ENCODE measurements at places on chromosomes 1 and 21.

GRCh38 chr1:224831501-224831900, 98.0 kb upstream of the DNAH14 start:
- DNase-seq, result no peak

- no peak for DNase-seq
Measured at GRCh38 chr1:9331558-9332346, 39.1 kb downstream of the SPSB1 start.

GRCh38 chr1:235317168-235317567, 10.8 kb downstream of the ARID4B start:
- no peak for DNase-seq

- peak; percentile 85 for DNase-seq
Measured at GRCh38 chr1:204506201-204506968, 9.8 kb upstream of the MDM4 start.

- DNase-seq, result no peak
Measured at GRCh38 chr1:57820356-57821095, 396.7 kb upstream of the DAB1 start.

DNA sequence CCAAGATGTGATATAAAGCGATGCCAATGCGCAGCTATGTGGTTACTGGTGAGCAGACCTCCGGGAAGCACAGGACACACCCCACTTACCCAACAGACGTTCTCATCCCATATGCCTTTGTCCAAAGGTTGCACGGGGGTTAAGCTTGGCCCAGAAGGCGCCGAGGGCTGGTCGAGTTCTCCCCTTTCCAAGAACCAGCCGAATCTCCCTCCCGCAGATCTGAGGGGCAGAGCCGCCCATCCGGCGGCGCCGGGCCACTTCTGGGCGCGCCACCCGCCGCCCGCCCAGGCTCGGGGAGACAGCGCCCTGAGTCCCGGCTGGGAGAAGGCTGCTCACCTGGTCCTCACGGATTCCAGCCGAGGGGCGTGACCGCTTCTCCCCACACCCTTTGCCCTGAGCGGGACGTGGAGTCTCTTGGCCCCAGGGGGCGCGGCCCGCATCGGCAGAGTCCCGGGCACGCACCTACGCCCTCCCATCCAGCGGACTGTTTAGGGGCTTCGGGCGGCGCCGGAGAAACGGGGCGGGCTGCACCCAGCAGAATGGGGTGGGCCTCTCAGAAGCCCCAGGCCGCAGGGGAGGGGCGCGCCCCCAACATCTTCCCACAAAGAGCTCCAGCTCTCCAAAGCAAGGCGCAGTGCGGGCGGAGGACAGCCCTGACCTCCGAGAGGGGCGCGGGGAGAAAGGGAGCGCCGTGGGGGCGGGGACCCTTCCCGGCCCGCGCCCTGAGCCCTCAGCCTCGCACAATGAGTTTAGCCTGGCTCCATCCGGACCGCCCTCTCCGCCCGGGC, 615 bp downstream of the GPR161 start:
- no peak for DNase-seq

- DNase-seq, result no peak
Measured at GRCh38 chr21:35968564-35968963, 91.8 kb downstream of the SETD4 start.

- DNase-seq, result no peak
Measured at GRCh38 chr1:119874186-119874585, 22.1 kb downstream of the ADAM30 start.

- DNase-seq, result no peak
Measured at GRCh38 chr1:75085931-75086330, 48.3 kb upstream of the LHX8 start.

DNA sequence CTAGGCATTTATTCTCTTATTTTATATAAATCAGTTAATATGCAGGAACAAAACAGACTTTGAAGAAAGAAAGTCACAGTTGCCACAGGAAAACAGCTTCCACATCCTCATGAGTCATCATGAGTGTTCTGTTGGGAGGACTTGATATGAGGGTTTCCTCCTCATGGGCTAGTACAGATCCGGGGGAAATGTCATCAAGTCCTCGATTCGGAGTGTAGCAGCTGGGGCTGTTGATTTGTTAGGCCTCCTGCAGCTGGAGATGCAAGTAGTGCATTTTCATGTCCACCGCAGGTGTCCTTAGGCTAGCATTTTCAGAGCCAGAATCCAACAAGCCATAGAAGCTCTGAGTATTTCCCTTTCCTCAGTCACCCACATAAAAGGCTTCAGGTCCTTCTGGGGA, 36.7 kb downstream of the ADAM30 start:
- peak; percentile 42 for DNase-seq

GRCh38 chr21:40667967-40668366, 179.0 kb downstream of the DSCAM start:
- no peak for DNase-seq

DNA sequence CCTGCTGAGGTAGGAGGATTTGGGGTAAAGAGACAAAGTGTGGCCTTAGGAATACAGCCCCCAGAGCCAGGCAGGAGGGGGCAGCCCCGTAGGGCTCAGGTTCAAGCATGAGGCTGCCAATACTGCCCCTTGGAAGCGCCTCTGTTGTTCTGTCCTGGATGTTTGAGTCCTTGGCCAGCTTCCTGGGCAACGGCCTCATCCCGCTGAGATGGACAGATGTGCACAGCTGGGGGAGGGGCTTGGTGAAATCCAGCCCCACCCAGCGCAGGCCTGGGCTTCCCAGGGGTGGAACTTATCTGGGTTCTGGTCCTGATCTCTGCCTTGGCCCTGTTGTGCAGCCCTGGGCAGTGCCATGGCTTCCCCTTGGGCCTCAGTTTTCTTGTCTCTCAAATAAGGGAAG, 34.8 kb upstream of the MAN1C1 start:
- DNase-seq, result no peak

GRCh38 chr1:64203420-64203819, at the start of gene UBE2U:
TSS of gene UBE2U (plus strand) at chr1:64203623. CDS start at chr1:64204051, 428 bp downstream.
- DNase-seq, result no peak

- peak; percentile 38 for DNase-seq
Measured at GRCh38 chr1:227885648-227886502, 61.9 kb downstream of the WNT9A start.

GRCh38 chr21:21682172-21682571, 684.0 kb downstream of the NCAM2 start:
- peak; percentile 12 for DNase-seq

DNA sequence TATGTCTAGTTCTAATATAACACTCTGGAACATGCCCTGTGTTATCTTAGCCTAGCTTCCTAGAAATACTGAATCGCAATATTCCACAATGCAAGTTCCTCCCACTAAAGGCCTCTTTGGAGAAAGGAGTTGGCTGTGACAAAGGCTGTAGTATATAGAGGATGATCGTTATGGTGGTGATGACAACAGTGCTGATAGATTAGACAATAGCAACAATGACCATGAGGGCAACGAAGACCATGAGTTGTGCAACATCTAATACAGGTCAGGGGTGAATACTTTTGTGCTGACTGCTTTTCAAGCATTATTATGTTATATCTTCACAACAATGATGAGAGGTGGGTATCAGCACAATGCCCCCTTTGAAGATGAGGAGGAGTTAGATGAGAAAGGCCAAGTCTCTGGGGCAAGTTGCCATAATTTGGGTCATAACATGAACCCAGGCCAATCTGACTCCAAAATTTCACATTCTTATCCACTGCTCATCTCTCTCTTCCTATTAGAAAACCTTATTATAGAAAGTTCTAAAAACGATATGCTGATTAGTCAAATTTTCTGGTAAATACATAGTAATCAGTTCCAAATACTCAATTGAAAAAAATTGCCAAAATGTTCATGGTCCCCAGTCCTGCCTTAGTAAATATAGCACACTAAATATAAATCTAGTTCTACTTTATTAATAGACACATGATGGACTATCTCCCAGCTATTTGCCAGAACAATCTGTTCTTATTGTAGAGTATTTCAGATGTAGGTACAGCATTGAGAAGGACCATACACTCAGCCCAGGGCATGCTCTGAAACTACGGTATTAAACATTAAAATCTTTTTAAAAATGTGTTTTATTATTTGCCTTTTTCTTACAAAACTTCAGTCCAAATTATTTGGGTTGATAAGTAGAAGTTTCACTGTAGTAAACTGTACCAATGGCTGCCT, 37.5 kb downstream of the HIVEP3 start:
- DNase-seq, result no peak

- no peak for DNase-seq
Measured at GRCh38 chr1:236122176-236122575, 20.2 kb upstream of the GPR137B start.

DNA sequence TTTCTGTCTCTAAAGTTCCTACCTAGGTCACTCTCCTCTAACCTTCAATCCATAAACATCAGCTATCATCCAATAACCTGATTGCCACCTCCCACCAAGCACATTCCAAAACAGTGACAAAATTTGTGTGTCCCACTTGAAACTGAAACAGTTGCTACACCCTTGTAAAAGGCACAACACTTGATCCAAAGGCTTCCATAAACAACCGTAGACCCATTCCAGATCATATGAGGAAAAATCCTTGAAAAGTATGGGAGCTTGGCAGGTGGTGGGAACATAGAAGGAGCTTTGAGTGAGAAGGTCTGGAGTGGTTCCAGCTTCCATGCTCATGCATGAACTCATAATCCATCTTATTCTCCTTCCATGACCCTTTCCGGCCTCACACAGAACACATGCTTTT, 82.0 kb upstream of the ATP1A1 start:
- DNase-seq, result no peak

DNA sequence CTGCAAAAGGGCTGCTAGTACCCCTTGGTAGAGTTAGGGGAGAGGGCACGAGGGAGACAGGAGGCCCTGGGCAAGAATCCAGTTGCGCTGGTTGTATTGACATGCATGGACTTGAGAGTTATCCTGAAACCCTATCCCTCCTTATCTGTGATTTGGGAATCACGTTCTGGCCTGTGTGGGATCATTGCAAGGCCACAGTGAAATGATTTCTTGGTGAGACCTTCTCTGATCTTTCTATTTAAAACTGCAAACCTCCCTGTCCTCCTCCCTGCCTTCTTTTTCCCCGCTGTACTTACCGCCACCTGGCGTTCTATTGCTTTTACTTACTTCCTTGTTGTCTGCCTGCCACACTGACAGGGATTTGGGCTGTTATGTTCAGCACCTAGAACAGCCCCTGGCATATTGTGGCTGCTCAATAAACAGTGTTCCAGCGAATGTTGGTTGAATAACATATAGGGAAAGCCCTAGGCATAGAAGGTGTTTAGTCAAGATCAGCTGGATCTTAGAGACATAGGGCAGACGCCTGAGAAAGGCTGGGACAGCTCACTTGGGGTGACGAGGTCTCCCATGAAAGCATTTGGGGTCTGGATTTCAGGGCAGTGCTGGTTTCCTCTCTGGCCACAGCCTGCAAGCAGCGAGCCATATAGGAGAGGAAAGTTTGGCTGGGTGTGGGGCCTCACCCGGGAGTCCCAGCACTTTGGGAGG, 25.6 kb downstream of the ALPL start:
- DNase-seq, result no peak

DNA sequence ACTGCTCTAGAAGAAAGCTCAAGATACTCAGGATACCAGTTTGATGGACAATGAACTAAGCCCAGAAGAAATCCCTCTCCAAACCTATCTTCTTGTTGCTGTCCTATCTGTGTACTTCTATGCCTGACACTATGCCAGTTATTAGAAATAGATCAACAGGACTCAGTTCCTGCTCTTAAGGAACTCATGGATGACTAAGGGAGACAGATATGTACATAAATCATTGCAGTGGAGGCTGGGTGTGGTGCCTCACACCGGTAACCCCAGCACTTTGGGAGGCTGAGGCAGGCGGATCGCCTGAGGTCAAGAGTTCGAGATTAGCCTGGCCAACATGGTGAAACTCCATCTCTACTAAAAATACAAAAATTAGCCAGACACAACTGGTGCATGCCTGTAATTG, 42.4 kb upstream of the AK4 start:
- DNase-seq, result no peak

- DNase-seq, result no peak
Measured at GRCh38 chr1:26950602-26951001, 9.7 kb downstream of the KDF1 start.

Data from HFF-Myc (cell line).